ENCODE measurements at places on chromosomes 4 and X.

GRCh38 chr4:173821036-173821435 lies 291.0 kb upstream of the HAND2 start:
- DNase-seq: no peak

- DNase-seq: no peak
These were observed 349.3 kb upstream of the GALNT7 start for GRCh38 chr4:172819353-172819752.

DNA sequence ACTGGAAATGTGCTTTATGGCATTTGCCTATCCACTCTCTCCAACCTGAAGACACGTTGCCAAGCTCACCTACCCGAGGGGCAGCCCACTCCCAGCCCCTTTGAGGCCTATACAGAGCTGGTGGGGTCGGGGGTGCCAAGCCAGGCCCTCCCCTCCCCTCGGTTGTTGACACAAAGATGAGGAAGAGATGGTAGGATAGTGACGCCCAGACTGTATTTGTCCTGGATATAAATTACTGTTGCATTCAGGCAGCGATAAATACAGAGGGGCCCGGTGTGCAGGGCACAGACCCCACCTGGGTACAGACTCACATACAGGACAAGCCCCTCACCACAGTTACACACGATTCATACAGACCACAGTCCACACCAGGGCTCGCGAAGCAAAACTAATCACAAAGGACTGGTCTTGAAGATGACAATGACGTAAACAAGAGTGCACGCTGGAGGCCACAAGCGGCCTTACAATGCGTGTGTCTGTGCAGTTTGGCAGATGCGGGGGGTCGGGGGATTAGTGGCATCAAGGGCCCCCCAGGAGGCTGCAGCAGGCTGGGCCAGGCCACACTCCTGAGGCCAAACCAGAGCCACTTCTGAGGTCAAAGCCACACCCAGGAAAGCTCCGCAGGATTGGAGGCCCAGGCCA lies 14.6 kb downstream of the DGKQ start:
- no peak for DNase-seq

DNA sequence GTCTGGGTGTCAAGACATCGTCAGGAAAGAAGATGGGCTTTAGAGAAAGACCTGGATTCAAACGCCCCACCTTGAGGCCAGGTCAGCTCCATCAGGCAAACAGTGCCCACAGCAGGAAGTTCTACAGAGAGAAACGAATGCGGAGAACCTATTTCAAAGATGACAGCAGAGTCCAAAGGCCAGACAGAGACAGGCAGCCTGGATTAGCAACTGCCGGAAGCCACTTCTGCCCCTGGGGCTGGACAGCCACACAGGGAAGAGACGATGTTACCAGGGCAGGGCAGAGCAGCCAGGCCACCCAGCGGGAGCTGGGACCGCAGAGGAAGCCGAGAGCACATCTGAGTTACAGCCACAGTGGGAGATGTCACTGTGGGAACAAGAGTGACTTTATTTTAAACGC lies 1.2 kb downstream of the C4orf50 start:
- DNase-seq: no peak

DNA sequence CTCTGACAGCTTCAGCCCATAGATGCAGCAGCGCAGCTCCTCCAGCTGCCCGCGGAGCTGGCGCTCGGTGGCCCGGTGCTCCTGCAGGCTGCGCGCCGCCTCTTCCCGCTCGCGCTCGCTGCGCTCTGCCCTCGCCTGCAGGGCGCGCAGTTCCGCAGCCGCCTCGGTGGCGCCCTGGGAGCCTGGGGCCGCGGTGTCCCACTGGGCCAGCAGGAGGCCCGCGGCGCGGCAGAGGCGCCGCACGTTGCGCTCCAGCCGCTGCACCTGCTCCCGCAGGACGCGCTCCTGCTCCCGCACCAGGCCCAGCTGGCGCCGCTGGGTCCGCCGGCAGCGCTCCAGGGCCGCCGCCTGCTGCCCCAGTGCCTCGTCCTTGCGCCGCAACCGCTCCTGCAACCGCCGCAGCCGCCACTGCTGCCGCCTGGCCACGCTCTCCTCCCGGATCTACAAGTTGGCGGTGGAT lies 10.1 kb downstream of the C4orf50 start:
- no peak for DNase-seq

GRCh38 chr4:10123227-10124101 lies 6.9 kb upstream of the WDR1 start:
- DNase-seq: no peak

GRCh38 chr4:4226606-4227438 lies at the start of gene OTOP1:
Gene OTOP1, minus strand, starts transcription at chr4:4226929. Its CDS starts 65 bp downstream, at chr4:4226864.
- no peak for DNase-seq

DNA sequence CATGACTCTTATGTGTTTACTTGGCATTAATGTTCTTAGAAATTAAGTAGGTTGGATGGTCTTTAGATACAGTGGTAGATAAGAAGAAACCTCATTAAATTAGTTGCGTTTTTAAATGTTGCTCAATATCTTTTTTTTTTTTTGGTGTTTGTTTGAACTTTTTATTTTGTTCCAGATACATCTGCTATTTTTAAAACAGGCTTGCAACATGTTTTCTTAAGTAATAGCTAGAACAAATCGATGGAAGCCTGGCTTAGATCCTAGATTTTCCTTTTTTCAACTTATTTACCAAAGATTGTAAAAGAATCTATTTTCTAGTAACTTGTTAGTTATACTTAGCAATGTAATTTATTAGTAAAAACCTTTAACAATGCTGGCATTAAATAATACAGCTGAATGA lies 9.3 kb downstream of the CNKSR2 start:
- no peak for DNase-seq

- DNase-seq: no peak
These were observed at the start of gene GPR78 for GRCh38 chr4:8580321-8581093. Gene GPR78, plus strand, starts transcription at chr4:8580392. Its CDS starts 591 bp downstream, at chr4:8580983.

GRCh38 chr4:132001542-132001941 lies 1147.6 kb upstream of the PCDH10 start:
- DNase-seq: no peak

DNA sequence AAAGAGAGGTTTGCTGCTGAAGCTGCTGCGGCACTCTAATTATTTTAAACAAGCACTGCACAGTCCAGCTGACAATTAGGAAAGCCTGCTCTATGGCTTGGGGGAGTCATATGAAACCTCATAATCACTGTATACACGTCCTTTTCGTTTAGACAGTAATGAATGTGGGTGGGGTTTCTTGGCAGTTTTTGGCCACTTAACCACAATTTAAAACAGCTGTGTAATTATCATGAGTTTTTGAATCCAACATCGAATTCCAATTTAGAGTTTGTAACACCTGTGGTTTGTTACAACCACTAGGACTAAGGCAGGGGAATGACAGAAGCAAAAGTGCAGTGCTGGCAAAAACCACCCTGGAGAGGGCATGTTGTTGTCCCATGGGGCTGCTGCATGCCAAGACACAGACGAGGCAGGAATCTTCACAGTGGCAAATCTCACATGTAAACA lies 99.5 kb downstream of the CXXC4 start:
- no peak for DNase-seq

DNA sequence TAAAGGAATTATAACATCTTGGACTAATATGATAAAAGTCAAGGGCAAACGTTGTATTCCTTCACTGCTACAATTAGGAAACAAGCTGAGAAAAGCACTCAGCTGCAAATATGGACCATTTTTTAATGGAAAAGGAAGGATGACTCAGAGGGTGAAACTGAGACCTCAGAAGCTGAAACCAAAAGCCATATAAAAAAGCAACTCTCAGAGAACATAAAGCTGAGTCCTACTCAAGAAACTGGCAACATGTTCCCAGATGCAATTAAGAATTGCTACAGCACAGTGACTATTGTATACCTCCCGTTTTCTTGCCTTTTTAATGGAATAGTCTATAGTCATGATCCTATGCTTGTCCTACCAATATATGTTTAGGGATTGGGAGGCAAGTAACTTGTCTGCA lies 1106.4 kb upstream of the INTU start:
- DNase-seq: no peak

- no peak for DNase-seq
These were observed 1383.3 kb upstream of the PCDH7 start for GRCh38 chr4:29336861-29337260.

- DNase-seq: no peak
These were observed 122.3 kb upstream of the TBL1X start for GRCh38 chrX:9342561-9343051.

GRCh38 chr4:28890949-28891775 lies 1829.0 kb upstream of the PCDH7 start:
- no peak for DNase-seq

DNA sequence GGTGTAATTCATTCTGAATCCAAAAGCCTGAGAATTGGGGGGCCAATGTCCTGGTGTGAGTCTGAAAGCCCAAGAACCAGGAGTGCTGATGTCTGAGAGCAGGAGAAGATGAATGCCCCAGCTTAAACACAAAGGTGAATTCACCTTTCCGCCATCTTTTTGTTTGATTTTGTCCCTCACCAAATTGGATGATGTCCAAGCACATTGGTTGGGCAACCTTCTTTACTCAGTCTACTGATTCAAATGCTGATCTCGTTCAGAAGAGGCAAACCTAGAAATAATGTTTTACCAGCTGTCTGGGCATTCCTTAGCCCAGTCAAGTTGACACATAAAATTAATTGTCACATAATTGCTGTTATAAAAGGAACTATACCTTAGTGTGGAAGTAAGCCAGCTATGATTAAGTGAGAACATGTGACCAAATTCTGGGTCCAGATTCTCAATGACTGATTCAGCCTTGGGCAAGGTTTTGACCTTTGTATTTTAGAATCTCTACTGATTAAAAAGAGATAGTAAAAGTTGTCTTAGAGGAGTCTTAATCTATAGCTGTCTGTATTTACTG lies 34.5 kb upstream of the SLC4A4 start:
- DNase-seq: no peak

- DNase-seq: no peak
These were observed 1.3 kb downstream of the SMARCAD1 start for GRCh38 chr4:94208918-94209317.

DNA sequence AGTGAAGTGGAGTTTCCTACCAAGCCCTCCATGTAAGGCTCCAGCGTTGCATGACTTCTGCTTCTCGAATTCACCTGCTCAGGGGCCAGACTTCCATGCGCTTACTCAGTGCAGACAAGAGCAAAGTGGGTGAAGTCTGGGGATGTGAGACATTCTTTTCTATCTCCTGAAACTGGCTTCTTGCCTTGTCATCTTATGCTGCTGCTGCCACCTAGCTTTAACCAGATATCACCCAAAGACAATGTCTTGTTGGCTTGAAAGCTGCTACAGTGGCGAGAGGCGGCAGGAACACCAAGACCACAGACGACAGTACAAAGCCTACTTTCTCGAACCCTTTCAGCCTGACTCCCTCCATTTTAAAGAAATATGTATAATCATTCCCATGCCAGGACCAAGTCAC lies 103.6 kb upstream of the ADGRG2 start:
- no peak for DNase-seq

DNA sequence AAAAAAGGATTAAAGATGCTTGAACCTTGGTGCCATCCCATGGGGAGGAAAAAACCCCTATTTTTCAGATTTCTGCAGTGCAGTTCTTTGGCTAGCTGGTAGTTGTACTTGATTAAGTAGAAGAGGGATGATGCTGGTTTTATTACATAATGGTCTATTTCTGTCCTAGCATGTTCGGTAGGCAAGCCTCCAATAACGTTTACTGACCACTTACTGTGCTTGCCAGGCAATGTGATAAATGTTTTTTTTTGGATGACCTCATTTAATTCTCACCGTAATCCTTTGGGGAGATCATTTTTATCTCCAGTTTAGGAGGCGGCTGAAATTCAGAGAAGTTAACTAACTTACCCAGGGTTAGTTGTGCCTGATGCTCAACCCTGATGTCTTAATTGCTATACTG lies 92.1 kb upstream of the RPA4 start:
- no peak for DNase-seq

GRCh38 chr4:1336088-1336491 lies 10.9 kb upstream of the UVSSA start:
- no peak for DNase-seq

DNA sequence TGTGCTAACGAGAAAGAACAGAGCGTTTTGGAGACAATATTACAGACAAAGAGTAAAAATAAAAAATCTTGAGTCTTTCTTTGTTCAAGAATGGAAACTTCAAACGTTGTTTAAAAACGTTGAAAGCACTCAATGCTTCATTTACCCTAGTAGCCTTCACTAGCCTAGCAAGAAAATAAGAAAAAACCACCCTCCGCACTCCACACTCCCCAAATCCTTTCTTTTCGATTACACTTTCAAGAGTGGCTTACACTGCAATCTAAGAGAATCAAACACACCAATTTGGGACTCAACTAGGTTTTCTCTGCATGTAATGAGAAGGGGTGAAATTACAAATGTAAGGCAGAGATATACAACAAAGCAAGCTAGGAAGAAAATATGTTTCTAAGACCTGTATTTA lies 4.7 kb downstream of the TMSB4X start:
- DNase-seq: no peak

DNA sequence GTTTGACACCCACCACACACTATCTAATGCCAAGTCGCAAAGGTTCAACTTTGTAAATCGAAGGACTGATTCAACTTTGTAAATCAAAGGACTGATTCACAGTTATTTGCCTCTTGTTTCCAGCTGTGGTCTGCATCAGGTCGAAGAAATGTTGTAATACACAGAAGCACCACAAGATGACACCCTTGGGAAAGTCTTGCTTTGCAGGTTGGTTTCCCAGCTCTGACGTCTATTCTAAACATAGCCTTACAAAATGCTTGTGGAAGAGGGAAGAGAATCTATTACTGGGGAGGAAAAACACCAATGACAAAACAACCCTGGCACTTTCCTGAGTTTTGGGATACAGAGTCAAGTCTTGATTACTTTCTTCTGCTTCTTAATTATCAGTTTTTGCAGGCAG lies 35.3 kb downstream of the SUPT20HL1 start:
- no peak for DNase-seq

DNA sequence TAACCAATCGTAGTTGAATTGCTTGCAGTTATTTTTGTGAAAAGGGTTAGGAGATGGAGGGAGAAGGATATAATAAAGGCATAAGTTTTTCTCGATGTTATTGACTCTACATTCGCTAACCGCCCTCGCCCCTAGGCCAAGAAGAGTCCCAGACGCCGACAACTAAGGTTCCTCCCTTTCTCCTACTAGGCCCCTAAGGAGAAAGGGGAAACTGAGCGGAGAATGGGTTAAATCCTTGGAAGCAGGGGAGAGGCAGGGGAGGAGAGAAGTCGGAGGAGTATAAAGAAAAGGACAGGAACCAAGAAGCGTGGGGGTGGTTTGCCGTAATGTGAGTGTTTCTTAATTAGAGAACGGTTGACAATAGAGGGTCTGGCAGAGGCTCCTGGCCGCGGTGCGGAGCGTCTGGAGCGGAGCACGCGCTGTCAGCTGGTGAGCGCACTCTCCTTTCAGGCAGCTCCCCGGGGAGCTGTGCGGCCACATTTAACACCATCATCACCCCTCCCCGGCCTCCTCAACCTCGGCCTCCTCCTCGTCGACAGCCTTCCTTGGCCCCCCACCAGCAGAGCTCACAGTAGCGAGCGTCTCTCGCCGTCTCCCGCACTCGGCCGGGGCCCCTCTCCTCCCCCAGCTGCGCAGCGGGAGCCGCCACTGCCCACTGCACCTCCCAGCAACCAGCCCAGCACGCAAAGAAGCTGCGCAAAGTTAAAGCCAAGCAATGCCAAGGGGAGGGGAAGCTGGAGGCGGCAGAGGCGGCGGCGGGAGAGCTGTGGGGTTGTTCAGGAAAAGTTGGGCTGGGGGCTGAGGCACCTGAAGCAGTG lies 5.9 kb downstream of the ATOH1 start:
- no peak for DNase-seq

GRCh38 chr4:165922747-165923146 lies 49.7 kb downstream of the TLL1 start:
- DNase-seq: no peak
